ENCODE measurements at places on chromosomes 13 and 19.

DNA sequence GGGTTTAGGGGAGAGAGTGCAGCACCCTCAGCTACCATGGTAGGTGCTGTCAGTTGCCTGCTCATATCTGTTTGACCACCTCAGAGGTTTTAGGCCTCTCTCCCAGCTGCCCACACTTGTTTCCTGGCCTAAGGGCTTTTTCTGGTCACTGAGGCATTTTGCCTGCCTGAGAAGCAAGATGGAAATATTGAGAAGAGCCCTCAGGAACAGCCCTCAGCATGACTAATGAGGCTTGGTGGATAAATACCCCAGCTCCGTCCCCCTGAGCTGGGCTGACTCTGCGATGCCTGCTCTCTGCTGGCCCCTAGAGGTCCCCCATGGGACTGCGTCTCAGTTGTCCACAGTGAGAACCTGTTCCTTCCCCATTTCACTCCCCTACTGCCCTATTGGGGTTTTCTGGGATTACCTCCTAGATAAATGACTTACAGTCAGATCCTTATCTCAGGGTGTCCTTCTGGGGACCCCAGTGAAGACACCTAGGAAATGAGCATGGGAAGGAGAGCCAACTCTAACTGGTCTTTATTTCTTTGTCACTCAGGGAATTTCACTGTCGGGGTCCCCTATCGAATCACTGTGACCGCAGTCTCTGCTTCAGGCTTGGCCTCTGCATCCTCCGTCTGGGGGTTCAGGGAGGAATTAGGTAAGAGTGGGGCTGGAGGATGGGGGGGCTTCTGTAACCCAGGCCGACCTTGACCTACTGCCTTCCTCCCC is 13.3 kb downstream of the PALM3 start:
- DNase-seq: peak; percentile 51

DNA sequence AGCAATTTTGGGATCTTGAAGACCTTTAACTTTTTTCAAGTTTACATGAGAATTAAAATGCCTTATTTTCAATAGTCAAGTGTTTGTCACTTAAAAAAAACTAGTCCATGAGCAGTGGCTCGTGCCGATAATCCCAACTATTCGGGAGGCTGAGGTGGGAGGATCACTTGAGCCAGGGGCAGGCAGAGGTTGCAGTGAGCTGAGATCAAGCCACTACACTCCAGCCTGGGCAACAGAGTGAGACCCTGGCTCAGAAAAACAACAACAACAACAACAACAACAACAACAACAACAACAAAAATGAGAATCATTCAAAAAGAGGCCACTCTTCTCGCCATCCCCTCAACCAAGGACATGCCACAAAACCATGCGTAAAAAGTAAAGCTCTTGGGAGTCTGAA is 5.7 kb downstream of the FOXO1 start:
- DNase-seq: no peak

GRCh38 chr13:52652980-52653303 is 306 bp downstream of the SUGT1 start:
- no peak for DNase-seq

DNA sequence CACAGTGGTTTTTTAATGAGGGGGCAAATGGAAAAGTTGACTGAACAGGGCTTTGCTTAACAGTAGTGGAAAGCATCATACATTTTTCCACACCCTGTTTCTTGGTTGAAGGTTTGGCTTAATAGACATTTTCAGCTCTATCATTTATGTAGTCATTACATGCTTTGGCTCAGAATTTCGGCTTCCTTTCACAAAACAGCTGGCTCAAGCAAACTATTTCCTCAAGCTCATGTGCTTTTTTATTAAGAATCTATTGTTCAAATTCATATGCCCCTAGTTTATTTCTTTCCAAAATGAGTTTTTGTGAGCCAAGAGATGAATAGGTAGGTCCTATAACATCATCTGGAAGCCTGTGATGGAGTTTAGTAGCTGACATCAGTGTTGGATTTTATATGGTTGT is 113.8 kb downstream of the SLITRK6 start:
- DNase-seq: no peak

GRCh38 chr13:29597706-29598105 is 2.2 kb upstream of the SLC7A1 start:
- DNase-seq: no peak
